ENCODE measurements at places on chromosomes 2 and 18. TPM values are rescaled to one million over a fixed set of nuclear protein-coding genes. Genes with fewer than 3 reads are reported as not detected.

Gene CCDC195
- not detected for polyA plus RNA-seq

Gene PJVK
- 10.8 TPM for polyA plus RNA-seq

Gene POTEJ
- polyA plus RNA-seq: not detected

Gene EPB41L5
- polyA plus RNA-seq: 5.3 TPM

Gene STPG4
- polyA plus RNA-seq: 0.20 TPM

Gene CROCC2
- not detected for polyA plus RNA-seq

Gene GALNT14
- polyA plus RNA-seq: 1.6 TPM

Gene KCNE4
- polyA plus RNA-seq: 0.19 TPM

Gene LTBP1
- polyA plus RNA-seq: 564 TPM

Gene PLEKHA3
- polyA plus RNA-seq: 6.4 TPM

Gene ARMC9
- polyA plus RNA-seq: 38.5 TPM

Gene FABP1
- polyA plus RNA-seq: not detected

Gene ASB3
- polyA plus RNA-seq: 23.3 TPM

Gene KIDINS220
- 22.8 TPM for polyA plus RNA-seq

Gene RAB6C
- 0.02 TPM for polyA plus RNA-seq

Gene PRSS56
- polyA plus RNA-seq: not detected

Gene PDE1A
- 0.08 TPM for polyA plus RNA-seq

Gene PPP1R1C
- polyA plus RNA-seq: 0.41 TPM

Gene CACNB4
- polyA plus RNA-seq: 0.10 TPM

Gene GPAT2
- not detected for polyA plus RNA-seq

Gene FBLN7
- polyA plus RNA-seq: 4.4 TPM

Gene DSC2
- not detected for polyA plus RNA-seq

Gene APCDD1
- polyA plus RNA-seq: not detected

Gene TMEM198
- 4.7 TPM for polyA plus RNA-seq

Gene SCN7A
- polyA plus RNA-seq: 0.05 TPM

Gene SLC9A2
- not detected for polyA plus RNA-seq

Gene MAP2
- 11.1 TPM for polyA plus RNA-seq

Gene CCDC148
- not detected for polyA plus RNA-seq

Gene FAM124B
- polyA plus RNA-seq: not detected

Gene WNT6
- 0.08 TPM for polyA plus RNA-seq

Gene EPB41L3
- polyA plus RNA-seq: 0.15 TPM

Gene TNP1
- not detected for polyA plus RNA-seq

Gene MLPH
- polyA plus RNA-seq: 84.8 TPM

Gene NRP2
- 68.8 TPM for polyA plus RNA-seq

Gene PIKFYVE
- polyA plus RNA-seq: 10.2 TPM

Gene DSG2
- polyA plus RNA-seq: not detected

Gene EMILIN2
- 1.4 TPM for polyA plus RNA-seq

Gene ALPP
- not detected for polyA plus RNA-seq

Gene LYG2
- not detected for polyA plus RNA-seq

Gene CDCA7
- 19.1 TPM for polyA plus RNA-seq

Gene ORMDL1
- polyA plus RNA-seq: 99.2 TPM

Gene ABCA12
- polyA plus RNA-seq: 0.07 TPM

Gene DPP4
- 5.0 TPM for polyA plus RNA-seq

Gene ANKRD30B
- not detected for polyA plus RNA-seq

Gene RAX
- polyA plus RNA-seq: not detected

Gene TTN
- polyA plus RNA-seq: 0.08 TPM

Gene CDK15
- 2.5 TPM for polyA plus RNA-seq

Gene DLGAP1
- polyA plus RNA-seq: not detected

Gene NTSR2
- not detected for polyA plus RNA-seq

Gene SUCLG1
- 32.7 TPM for polyA plus RNA-seq

Gene HOXD4
- polyA plus RNA-seq: 1.6 TPM

Gene GTF2A1L
- polyA plus RNA-seq: 0.36 TPM

Gene GALNT5
- 15.3 TPM for polyA plus RNA-seq

Gene CPLX4
- not detected for polyA plus RNA-seq

Gene MTERF4
- 31.0 TPM for polyA plus RNA-seq

Gene FMNL2
- polyA plus RNA-seq: 16.1 TPM

Gene GDF7
- polyA plus RNA-seq: 0.03 TPM

Gene RUFY4
- not detected for polyA plus RNA-seq

Gene BMP10
- not detected for polyA plus RNA-seq

Measured in SK-N-SH (cell line).